ENCODE measurements at places on chromosomes 5 and 9.
A peak's percentile ranks its signal among the peaks of the same experiment; 100 is the strongest.

DNA sequence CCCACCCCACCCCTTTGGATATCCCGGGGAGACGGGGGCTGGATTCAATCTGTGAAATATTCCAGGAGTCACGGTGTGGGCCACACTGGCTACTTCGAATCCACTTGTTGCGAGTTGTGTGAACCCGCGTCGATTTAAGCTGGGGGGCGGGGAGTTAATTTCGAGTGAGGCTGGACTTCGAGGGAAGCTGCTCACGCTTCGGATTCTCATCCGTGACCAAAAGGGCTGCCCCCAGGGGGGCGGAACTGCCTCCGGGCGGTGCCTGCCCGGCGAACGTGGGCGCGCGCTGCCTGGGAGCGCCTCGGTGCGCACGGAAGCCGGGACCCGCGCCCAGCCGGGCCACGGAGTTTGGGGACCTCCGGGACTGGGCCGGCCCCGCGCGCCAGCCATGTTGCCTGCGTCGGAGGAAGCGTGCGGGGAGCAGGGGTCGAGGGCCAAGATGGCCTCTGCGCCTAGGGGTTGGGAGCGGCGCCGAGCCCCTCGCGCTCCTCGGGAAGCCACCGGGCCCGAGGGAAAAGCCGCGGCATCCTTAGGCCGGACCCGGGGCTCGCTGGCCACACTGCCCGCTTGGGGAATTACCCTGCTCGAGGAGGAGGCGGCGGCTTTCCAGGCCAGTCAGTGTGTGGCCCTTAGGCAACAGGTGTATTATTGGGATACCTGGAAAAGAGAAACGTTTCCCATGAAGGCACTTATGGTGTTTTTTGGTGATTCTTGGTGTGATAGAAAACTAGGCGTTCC lies 975 bp downstream of the OCLN start:
- H3K4me1 ChIP-seq, result peaks cover 29% of the 10 kb centered on the region
- peaks cover 18% of the 10 kb centered on the region for H3K27me3 ChIP-seq
- no peaks in the 10 kb centered on the region for H3K36me3 ChIP-seq
- H3K4me3 ChIP-seq, result peak overlapping the region; percentile 87
- DNase-seq, result peak; percentile 73

GRCh38 chr5:95839658-95840057 lies 17.1 kb upstream of the GLRX start:
- H3K27me3 ChIP-seq, result no peaks in the 10 kb centered on the region
- peaks cover 53% of the 10 kb centered on the region for H3K4me1 ChIP-seq
- no peak overlapping the region for H3K27ac ChIP-seq
- DNase-seq, result no peak
- H3K4me3 ChIP-seq, result no peak overlapping the region
- no peaks in the 10 kb centered on the region for H3K36me3 ChIP-seq

DNA sequence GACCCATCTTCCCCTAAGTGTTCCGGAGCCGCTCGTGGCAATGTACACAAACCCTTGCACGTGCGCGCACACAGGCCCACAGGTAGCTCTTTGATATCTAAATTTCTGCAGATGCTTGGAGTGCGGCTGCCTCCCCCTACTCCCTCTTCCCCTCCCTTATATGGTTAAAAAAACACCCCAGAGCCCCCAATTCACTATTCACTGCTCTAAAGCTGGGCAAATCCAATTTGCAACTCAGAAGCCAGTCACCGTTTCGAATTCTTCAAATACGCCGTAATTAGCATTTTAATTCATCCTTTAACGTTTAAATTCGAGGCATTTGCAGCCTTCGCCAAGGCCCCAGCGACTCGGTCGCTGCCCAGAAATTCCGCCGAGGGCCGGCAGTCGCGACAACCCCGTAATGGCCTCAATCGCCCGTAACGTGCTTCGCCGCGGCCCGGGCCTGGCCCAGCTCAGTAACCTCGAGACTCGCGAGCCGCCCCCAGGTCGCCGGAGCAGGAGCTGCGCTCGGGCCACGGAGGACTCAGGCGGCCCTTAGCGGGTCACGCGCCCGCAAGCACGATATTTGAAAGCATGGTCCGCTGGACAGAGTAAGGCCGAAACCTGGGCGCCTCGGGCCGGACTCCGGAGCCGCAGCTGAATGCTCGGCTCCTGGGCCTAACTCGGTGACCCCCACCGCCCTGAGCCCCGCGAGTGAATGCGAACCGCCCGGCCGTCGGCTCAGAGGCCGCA lies 1.3 kb downstream of the IRX2 start:
- no peaks in the 10 kb centered on the region for H3K4me1 ChIP-seq
- H3K36me3 ChIP-seq, result no peaks in the 10 kb centered on the region
- H3K4me3 ChIP-seq, result peak overlapping the region; percentile 55
- peak overlapping the region; percentile 78 for H3K27ac ChIP-seq
- peaks cover 81% of the 10 kb centered on the region for H3K27me3 ChIP-seq

DNA sequence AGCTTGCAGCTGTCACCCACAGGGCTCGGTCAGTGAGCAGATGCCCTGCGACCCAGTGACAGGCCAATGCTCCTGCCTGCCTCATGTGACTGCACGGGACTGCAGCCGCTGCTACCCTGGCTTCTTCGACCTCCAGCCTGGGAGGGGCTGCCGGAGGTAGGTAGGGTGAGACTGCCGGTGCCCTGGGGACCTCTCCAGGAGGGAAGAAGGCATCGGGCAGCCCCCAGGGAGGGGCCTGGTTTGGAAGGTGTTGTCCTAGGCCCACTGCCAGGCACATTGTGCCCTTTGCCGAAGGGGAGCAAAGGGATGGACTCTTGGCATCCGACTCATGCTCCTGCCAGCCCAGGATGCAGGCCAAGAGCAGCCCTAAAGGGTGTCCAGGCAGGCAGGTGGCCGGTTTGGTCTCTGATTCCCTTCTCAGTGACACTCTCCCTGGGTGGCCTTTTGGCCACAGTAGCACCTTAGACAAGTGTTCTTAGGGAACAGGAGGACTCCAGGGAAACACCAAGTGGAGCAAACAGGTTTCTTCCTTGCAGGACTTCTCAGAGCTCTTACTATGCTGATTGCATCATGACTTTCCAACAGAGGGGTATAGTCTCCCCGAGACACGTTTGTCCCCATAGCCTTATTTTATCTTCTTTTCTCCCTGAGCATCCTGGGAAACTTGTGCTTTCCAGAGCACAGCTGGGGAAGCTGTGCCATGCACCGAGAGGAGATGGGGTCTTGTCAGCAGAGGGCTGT lies 28.1 kb upstream of the AIF1L start:
- no peak for DNase-seq
- H3K4me3 ChIP-seq, result no peak overlapping the region
- no peaks in the 10 kb centered on the region for H3K36me3 ChIP-seq
- no peaks in the 10 kb centered on the region for H3K27me3 ChIP-seq
- no peak overlapping the region for H3K27ac ChIP-seq

GRCh38 chr5:108125771-108126511 lies 256.0 kb downstream of the FBXL17 start:
- no peak overlapping the region for H3K27ac ChIP-seq
- no peaks in the 10 kb centered on the region for H3K27me3 ChIP-seq
- H3K36me3 ChIP-seq, result no peaks in the 10 kb centered on the region
- DNase-seq, result no peak

DNA sequence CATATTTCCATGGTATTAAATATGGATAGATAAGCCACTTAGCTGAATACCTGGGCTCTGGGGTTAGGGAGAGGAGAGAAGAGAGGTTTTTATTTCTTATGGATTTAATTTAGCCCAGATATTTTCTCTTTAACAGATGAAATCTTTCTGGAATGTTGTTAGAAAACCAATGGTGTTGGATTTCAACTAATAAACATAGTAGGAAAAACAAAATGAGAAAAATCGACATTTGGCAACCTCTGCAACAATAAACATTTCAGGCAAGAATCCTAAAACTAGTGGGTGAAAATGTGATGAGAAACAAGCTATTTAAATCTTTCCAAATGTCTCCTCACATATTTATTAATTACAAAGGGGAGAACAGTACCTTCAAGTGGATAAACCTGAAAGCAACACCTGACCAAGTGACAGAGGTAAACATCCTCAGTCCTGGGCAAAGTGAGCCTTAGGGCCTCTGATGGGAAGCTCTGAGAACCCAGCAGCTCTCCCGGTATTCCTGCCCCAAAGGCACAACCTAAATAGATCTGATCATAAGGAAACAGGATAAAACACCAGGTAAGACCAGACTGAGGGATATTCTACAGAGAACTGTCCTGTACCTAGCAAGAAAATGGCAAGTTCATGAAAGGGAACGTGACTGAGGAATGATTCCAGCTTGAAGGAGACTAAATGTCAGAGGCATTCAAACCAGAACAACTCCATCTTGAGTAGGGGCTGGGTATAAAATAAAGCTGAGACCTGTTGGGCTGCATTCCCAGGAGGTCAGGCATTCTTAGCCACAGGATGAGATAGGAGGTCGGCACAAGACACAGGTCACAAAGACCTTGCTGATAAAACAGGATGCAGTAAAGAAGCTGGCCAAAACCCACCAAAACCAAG lies 163.7 kb downstream of the ESM1 start:
- H3K27ac ChIP-seq, result no peak overlapping the region
- no peak for DNase-seq
- H3K36me3 ChIP-seq, result no peaks in the 10 kb centered on the region
- no peaks in the 10 kb centered on the region for H3K4me1 ChIP-seq
- no peak overlapping the region for H3K4me3 ChIP-seq
- H3K27me3 ChIP-seq, result no peaks in the 10 kb centered on the region

- no peak overlapping the region for H3K4me3 ChIP-seq
- no peaks in the 10 kb centered on the region for H3K4me1 ChIP-seq
- H3K36me3 ChIP-seq, result peaks cover 18% of the 10 kb centered on the region
- no peak overlapping the region for H3K27ac ChIP-seq
These were observed 54.2 kb downstream of the PCDHGC5 start for GRCh38 chr5:141543053-141543452.

DNA sequence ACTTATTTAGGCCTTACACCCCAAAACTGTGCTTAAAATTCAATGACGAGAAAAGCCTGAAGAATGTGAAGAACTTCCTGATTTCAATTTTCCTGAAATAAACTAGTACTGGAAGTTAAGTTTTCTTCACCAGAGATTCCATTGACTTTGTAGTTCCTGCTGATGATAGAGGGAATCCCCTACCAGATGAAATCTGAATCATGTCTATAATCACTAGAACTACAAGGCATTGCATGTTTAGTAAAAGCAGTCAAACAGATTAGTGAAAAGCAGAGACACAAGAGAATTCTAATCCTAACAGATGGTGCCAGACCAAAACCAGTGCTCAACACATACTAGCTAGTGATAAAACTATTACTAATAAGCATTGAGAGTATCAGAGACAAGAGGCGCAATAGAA lies 130.0 kb downstream of the PDE4D start:
- no peak overlapping the region for H3K4me3 ChIP-seq
- no peaks in the 10 kb centered on the region for H3K36me3 ChIP-seq
- H3K4me1 ChIP-seq, result peaks cover 22% of the 10 kb centered on the region
- DNase-seq, result no peak
- H3K27me3 ChIP-seq, result no peaks in the 10 kb centered on the region

DNA sequence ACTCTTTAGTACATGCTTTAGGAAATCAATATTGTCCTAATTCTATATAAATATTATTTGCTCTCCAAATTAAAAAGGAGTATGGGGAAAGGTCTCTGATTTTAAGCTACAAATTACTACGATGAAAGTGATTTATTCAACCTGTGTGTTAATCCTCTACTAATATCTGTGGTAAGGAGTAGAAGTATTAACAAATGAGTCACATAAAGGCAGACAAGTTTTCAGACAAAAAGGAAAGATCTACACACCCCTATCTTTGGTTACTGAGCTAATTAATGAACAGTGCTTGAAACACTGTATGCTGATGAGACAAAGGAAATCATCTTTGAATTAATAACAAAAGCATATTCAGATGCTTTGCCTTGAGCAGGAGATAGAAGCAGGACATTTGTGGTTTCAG lies 15.9 kb downstream of the LOX start:
- no peak for DNase-seq
- H3K27me3 ChIP-seq, result no peaks in the 10 kb centered on the region

DNA sequence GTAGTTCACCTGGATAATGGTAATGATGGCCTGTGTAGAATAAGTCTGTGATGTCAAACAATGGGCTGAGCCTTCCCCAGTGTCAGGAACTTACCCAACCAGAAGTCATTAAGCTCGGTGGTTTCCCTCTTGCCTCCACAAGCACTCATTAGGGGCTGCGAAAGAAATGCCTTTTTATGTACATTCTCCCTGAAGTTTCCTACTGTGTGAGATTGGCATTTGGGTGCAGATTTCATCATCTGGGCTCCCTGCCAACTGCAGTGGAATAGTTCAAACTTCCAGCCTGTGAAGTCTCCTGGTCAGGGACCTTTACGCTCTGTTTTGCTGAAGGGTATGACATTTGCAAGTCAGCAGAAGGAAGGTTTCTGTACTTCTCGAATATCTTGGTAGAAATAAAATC lies 41.6 kb upstream of the TMEM215 start:
- H3K27ac ChIP-seq, result no peak overlapping the region
- no peaks in the 10 kb centered on the region for H3K27me3 ChIP-seq
- no peak overlapping the region for H3K4me3 ChIP-seq
- no peaks in the 10 kb centered on the region for H3K4me1 ChIP-seq

DNA sequence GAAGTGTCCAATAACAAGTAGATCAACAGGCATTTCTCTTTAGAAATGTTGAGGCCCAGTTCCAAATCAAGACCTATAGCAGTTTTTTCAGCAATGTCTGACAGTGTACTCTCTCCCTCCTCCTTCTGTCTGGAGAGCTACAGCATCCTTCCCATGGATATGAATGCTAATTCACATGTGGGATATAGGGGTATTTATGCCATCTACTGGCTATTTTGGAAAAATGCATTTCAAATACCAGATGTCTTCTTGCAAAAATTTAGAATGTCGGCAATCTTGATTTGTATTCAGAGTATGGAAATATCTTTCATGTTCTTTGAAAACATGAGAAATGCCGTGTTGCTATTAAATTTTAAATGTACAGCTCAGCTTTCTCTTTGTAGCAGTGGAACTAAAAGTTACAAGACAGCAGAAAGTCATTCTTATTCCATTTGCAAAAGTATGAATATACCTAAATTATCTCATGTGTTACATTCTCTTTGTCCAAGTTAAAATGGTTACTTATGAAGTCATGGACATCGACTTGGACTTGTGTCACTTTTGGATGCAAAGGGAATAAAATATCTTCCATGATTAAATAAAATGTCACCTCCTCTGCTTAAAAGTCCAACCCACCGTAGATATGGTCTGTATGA lies 647.8 kb downstream of the TAF11L14 start:
- no peak for DNase-seq
- H3K4me1 ChIP-seq, result no peaks in the 10 kb centered on the region
- no peaks in the 10 kb centered on the region for H3K27me3 ChIP-seq
- no peak overlapping the region for H3K4me3 ChIP-seq

GRCh38 chr5:137822158-137822764 lies 45.4 kb upstream of the MYOT start:
- no peak overlapping the region for H3K4me3 ChIP-seq
- DNase-seq, result no peak
- no peak overlapping the region for H3K27ac ChIP-seq
- no peaks in the 10 kb centered on the region for H3K4me1 ChIP-seq

GRCh38 chr5:158470764-158471534 lies 612.0 kb upstream of the CLINT1 start:
- H3K4me1 ChIP-seq, result peaks cover 2% of the 10 kb centered on the region
- H3K4me3 ChIP-seq, result no peak overlapping the region
- H3K27ac ChIP-seq, result no peak overlapping the region
- no peaks in the 10 kb centered on the region for H3K27me3 ChIP-seq
- no peak for DNase-seq
- no peaks in the 10 kb centered on the region for H3K36me3 ChIP-seq

GRCh38 chr5:136799806-136800372 lies 434.5 kb upstream of the TRPC7 start:
- no peak overlapping the region for H3K27ac ChIP-seq
- H3K4me3 ChIP-seq, result no peak overlapping the region
- H3K36me3 ChIP-seq, result no peaks in the 10 kb centered on the region
- H3K4me1 ChIP-seq, result no peaks in the 10 kb centered on the region
- no peaks in the 10 kb centered on the region for H3K27me3 ChIP-seq

GRCh38 chr9:132295181-132295580 lies 59.6 kb downstream of the SETX start:
- H3K36me3 ChIP-seq, result peaks cover 97% of the 10 kb centered on the region
- H3K4me3 ChIP-seq, result no peak overlapping the region

All from lower lobe of right lung (tissue), 2 donors.